Activated CD8-positive, alpha-beta memory T cell treated with anti-CD3 and anti-CD28 coated beads for 1 hour (primary cell): ENCODE measurements at places on chromosomes 1 and 21.

DNA sequence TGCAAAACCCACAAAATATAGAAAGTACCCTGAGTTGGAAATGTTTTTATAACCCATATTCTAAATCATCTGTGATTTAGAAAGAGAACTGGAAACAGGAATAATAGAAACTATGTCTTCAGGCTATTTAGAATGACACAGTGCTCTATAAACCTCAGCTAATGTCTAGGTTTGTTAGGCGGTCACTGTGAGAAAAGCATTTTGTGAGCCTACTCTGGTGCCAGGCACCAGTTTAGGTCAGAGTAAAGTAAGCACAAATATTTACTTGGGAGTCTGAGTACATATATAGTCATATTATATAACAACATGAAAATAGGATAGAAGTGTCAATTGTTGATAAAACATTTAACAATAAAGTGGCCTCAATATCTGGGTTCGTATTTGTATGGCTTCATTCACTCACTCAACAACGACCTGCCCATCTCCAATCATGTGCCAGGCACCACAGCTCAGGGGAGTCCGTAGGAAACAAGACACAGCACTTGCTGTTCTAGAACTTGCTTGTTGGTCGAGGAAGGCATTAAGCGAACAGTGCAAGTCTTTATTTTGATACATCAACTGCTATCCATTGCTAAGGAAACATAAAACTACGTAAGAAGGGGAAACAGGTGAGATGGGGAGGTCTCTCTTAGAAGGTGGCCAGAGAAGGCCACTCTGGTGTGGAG lies 37.2 kb downstream of the GNB1 start:
- DNase-seq = no peak

DNA sequence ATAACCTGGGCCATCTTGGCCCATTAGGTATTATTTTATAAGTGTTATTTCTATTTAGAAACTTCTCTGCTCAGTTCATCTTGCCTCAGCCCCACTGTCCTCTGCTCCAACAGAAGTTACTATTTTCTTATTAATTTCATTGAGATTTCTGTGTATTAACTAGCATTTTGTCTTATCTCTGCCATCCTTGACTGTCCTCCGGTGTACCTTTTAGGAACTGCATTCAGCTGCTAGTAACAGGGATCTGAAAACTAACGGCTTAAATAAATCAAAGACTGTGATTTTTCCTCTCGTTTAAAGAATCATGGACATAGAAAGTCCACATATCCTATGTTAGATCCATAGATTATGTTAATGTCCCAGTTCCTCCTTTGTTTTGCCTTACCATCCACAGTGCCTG lies 382.5 kb downstream of the MATN1 start:
- no peak for DNase-seq

GRCh38 chr21:35340273-35340672 lies 291.2 kb upstream of the RUNX1 start:
- DNase-seq = no peak

- DNase-seq = no peak
These were observed 17.2 kb downstream of the BSND start for GRCh38 chr1:55015731-55016620.

GRCh38 chr1:7888248-7889081 lies 35.6 kb upstream of the UTS2 start:
- no peak for DNase-seq
